ENCODE measurements at places on chromosomes 5 and 9.
A peak's percentile ranks its signal among the peaks of the same experiment; 100 is the strongest.

DNA sequence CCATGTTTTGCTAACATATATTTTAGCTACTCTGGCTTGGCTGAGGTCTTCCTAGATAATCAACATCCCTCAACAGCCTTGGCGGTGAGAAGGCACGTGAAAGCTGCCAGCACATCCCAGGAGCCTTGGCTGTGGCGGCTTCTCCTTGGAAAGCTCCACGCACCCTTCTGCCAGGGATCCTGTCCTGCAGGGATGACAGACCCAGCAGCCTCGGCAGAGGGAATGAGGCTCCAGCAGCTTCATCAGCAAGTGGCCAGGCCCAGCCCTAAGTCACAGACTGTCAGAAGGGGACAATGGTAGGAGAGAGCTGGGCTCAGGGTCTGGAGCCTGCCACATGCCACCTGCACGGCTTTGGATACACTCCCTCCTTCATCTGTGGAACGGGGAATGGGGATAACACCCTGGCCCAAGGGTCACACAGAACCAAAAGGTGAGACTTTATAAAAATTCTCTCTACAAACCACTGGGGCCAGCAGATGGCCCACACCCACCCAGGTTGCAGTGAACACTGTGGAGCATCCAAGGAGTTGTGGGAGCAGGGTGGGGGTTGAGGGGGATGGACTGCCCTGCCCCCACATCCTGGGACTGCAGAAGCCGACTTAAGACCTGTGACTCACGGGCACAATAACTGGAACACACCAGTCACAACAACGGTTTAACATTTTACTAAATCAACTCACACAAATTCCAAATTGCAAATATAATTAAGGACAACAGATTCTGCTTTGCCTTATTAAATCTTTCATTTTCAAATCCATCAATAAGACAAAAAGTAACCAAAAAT lies 65.1 kb downstream of the MACROH2A1 start:
- DNase-seq: no peak

GRCh38 chr9:5025416-5025815 lies 40.3 kb downstream of the JAK2 start:
- DNase-seq: no peak

GRCh38 chr5:169106911-169107706 lies 193.8 kb downstream of the SLIT3 start:
- DNase-seq: no peak

DNA sequence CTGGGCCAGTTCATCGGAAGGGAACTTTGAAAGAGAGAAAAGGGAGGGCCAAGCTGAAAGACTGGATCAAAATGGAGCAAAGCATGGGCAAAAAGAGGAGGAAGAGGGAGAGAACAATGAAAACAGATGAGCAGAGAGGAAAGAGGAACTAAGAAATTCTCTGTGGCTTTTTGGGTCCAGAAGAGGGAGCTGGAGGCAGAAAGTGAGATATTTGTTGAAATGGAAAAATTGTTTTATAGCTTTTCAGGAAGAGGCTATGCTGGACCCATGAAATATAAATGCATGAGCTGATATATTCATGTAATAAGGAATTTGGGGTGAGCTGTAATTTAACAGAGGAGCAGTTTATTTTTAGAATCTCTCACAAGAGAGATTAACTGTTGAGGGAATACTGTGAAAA lies 457.3 kb downstream of the DMAC1 start:
- DNase-seq: no peak

- no peak for DNase-seq
Observed at GRCh38 chr9:109781086-109781485, 1.1 kb downstream of the PALM2AKAP2 start.

GRCh38 chr5:101163088-101163487 lies 260.0 kb upstream of the ST8SIA4 start:
- DNase-seq: no peak

- DNase-seq: no peak
Observed at GRCh38 chr5:593511-593910, 18.6 kb upstream of the CEP72 start.

- peak; percentile 79 for DNase-seq
Observed at GRCh38 chr9:95157481-95158151, 159.9 kb downstream of the FANCC start.

- peak; percentile 22 for DNase-seq
Observed at GRCh38 chr5:52560366-52560765, 227.3 kb upstream of the ITGA1 start.

DNA sequence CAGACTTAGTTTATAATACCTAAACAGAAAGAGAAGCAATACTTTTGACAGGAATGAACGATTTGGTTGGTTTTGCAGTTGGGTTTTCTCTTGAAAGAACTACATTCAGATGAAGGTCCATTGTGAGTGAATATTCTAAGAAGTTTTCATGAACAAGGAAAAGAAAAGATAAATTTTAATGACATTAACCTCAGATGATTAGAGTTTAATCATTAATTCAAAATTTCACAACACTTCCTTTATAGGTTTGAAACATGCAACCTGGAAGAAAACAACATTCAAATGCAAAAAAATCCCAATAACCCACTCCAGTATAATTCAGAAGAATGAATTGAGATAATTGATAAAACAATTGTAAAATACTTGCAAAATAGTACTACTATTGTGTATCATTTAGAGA lies 23.8 kb downstream of the EQTN start:
- no peak for DNase-seq

DNA sequence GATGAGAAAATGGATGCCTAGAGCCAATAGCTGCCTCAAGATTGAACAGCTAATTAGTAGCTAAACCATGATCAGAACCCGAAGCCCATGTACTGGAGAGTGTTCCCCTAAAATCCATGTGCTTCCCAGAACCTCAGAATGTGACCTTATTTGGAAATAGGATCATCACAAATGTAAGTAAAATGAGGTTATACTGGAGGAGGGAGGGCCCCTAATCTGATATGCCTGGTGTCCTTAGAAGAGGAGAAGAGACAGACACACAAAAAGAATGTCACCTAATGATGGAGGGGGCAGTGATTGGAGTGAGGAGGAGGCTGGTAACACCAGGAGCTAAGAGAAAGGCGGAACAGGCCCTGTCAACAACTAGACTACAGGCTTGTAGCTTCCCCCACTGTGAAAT lies 41.3 kb upstream of the FBP1 start:
- no peak for DNase-seq

DNA sequence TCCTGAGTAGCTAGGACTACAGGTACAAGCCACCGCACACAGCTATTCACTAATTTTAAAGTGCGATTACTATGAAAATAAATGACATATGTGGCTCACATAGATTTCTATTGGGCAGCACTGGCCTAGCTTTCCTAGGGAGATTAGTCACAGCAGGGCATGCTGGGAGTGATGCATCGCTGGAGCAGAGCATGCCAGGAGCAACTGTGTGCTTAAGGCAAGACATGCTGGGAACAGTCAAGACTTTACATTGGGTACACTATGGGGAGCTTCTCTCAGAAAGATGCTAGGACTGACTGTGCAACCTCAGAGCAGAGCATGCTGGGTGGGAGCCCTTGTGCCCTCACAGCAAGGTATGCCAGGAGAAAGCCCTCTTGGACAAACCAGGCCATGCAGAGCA lies 9.3 kb downstream of the ST6GALNAC6 start:
- no peak for DNase-seq

DNA sequence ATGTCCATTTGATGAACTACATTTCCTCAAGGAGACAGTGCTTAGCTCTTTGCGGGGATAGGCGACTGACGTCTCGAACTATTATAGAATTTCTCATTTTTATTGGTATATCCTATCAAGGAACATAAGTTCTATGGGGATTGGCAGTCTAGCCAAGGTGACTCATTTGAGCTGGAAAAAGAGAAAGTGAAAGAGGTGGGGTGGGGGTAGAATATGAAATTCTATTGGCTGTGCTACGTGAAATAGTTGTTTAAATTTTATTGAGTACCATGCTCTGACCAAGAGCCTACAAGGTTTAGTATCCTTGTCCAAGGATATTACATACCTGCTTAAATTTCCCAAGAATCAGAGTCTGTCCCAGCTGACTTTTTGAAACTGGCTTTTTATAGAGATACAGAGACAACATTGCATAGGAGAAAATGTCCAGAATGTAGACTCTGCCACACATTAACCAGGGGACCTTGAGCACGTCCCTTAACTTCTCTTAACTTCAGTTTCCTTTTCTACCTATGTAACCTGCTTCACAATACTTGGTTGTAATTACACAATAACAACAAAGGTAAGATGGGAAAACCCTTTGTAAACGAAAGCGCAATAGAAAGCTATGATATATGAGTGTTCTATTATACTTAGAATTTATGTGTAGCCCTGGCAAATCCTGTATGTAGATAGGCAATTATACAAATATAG lies 226.4 kb upstream of the WWC1 start:
- no peak for DNase-seq

- DNase-seq: no peak
Observed at GRCh38 chr5:139460455-139460854, 2.1 kb downstream of the ECSCR start.

GRCh38 chr5:73705364-73705763 lies 79.4 kb downstream of the ARHGEF28 start:
- DNase-seq: no peak

DNA sequence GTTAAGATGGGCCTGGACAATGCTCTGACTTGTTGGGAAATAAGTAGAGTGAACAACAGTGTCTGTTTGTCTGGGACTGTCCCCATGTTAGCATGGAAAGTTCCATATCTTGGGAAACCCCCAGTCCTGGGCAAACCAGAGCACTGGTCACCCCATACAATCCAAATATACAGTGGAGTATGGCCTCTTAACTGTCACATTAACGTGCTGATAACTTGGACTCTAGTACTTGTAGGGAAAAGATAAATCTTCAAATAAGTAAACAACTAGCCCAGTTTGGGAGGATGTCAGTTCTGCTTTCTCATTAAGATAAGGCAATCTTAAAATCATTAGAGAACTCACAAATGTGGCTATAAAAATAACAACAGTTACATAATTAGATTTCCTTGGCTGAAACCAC lies 47.6 kb upstream of the JAK2 start:
- no peak for DNase-seq

Data from hepatocyte (in vitro differentiated cells).